ENCODE measurements at places on chromosomes 1 and 21.

- DNase-seq = no peak
Measured at GRCh38 chr1:168977618-168978017, 128.9 kb upstream of the ATP1B1 start.

DNA sequence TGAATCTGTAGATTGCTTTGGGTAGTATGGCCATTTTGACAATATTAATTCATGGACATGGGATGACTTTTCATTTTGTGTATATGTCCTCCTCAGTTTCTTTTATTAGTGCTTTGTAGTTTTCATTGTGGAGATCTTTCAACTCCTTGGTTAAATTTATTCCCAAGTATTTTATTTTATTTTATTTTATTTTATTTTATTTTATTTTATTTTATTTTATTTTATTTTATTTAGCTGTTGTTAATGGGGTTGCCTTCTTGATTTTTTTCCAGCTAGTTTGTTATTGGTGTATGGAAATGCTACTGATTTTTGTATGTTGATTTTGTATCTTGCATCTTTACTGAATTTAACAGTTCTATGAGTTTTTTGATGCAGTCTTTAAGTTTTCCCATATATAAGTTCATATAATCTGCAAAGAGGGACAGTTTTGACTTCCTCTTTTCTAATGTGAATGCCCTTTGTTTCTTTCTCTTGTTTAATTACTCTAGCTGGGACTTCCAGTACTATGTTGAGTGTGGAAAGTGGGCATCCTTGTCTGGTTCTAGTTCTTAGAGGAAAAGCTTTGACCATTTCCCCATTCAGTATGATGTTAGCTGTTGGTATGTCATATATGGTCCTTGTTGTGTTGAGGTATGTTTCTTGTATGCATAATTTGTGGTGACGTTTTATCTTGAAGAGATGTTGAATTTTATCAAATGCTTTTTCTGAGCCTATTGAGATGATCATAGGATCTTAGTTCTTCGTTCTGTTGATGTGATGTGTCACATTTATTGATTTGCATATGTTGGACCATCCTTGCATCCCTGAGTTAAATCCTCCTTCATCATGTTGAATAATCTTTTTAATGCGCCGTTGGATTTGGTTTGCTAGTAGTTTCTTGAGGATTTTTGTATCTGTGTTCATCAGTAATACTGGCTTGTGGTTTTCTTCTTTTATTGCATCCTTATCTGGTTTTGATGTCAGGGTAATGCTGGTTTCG lies 14.3 kb downstream of the CEPT1 start:
- no peak for DNase-seq

DNA sequence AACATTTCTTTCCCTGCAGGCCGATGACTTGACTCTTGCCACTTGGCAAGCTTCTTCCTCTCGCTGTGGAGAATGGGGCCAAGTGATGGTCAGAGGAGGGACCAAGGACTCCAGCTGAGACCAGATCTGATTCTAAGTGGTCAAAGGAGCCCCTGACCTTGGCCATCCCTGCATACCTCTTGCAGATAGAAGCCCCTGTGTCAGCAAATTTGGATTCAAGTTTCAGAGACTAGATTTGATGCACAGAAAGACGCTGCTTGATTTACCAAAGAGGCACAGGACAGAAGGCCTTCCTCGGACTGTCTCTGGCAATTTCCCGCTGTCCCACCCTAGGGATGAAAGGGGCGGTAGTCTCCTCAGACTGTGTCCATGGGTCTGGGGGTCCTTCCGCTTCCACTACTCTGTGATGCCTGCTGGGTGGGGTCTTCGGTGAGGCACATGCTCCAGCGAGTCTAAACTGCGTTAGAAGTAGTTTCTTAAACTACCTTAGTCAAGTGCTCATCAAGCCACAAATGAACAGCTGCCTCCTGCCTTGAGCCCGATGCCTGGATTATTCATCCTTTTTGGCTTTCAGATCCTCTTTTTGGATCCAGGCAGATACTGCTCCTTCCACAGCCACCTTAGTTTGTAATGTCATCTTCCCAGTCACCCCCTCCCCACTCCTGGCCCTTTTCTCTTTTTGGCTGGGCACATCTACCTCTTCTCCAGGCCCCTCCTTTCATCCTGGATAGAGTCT lies 31.8 kb upstream of the RBM15 start:
- DNase-seq = no peak

DNA sequence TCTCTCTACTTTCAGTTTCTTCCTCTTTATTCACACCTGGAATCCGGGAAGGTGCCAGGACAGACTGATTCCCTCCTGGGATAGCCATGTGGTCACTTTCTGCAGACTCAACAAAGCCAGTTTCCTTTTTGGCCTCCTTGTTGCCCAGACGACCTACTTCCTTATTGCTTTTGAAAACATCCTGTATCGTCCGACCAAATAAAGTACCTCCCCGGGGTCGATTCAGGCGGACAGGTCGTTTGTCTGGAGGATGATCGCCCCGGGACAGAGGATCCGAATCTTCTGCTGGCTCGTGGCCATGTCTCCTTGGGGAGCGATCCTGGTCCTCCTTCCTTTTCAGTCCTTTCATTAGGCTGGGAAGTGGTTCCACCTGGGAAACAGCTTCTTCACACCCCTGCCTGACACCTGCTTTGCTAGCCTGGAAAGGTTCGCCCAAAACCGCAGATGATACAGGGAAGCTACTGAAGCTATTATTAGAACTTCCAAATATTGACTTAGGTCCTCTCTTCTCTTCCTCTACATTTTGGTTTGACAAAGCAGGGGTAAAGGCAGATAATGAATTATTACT lies 1.2 kb downstream of the MCM3AP start:
- DNase-seq = no peak

DNA sequence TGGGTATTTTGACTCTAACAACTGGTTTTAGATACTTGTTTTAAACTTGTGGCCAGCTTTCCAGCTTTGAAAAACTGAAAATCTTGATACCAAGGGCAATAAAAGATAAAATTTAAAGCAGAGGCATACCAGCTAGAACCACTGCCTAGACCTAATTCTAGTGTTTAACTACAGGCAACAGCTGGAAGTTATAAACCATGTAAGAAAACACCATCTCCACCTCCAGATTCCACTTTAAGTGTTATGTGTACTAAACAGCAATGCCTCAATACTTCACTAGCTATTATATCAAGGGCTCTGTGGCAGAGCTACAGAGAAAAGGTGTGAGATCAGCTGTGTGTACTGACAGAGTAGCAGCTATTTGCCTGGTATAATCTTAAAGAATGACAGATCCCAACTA lies 69.5 kb downstream of the LPAR3 start:
- no peak for DNase-seq

- no peak for DNase-seq
Measured at GRCh38 chr1:36696261-36696940, 213.7 kb upstream of the CSF3R start.

DNA sequence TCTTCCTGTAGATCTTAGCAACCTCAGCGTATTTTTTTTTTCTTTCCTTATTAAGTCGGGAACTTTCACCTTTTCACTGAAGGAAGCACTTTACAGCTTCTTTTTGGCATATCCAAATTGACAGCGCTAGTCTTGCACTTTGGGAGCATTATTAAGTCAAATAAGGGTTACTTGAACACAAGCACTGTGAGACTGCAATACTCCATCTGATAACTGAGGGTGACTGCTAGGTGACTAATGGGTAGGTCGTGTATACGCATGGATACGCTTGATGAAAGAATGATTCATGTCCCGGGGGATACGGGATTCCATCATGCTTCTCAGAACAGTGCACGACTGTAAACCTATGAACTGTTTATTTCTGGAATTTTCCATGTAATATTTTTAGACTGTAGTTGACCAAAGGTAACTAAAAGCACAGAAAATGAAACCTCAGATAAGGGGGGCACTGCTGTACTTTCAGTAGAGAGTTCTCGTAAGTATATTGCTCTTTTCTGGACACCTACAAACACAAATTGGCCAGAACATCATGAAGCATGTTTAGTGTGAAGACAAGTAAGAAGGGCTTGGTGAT lies 364.7 kb downstream of the SMYD3 start:
- peak; percentile 13 for DNase-seq

GRCh38 chr1:37394574-37395464 lies 79.6 kb upstream of the ZC3H12A start:
- no peak for DNase-seq

- DNase-seq = no peak
Measured at GRCh38 chr1:197314682-197315081, 46.6 kb downstream of the CRB1 start.

DNA sequence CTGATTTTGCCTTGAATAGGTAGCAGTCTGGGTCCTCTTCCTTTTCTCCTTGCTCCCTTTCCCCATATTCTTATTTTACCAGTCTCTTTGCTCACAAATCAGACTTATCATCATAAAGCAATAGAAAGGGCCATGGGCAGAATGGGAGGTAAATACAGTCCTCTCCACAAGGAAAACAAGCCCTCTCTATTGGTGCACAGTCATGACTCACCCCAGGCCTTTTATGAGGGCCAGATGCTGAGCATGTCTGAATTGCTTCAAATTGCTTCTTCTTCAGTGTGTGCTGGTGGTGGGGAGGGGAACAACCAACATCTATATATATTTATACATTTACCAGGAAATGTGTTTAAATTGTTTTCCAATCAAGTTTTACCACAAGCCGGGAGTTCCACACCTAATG lies 75.2 kb downstream of the GFI1 start:
- peak; percentile 50 for DNase-seq

DNA sequence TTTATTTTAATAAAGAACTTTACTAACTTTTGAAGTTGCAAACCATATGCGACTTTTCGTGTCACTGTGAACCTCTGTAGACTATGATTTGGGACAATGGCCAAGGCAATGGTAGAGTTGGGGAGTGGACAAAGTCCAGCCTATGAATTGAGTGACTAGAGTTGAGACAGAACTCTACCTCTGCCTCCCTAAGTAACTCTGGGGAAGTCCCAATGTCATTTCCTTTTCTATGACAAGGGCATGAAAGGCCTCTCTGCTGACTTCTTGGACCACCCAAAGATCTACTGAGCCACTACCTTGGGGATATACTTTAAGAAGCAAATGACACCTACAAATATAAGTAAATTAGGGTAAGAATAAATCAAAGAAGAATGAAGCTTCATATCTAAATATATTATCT lies 19.3 kb downstream of the BEND5 start:
- DNase-seq = no peak

DNA sequence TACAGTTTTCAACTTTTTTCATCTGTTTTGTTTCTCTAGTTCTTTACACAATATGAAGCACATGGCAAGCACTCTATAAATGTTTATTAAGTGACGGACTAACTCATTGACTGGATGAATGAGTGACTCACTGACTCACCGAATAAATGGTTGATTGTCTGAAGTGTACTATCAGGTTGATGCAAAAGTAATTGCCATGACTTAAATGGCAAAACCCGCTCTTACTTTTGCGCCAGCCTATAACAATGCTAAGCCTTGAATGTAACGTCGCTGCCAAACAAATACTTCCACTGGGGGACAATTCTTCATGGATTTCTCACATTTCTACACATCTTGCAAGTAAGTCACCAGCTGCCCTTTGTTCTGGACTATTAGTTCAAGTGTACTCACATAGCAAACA lies 109.0 kb upstream of the KCTD3 start:
- no peak for DNase-seq

DNA sequence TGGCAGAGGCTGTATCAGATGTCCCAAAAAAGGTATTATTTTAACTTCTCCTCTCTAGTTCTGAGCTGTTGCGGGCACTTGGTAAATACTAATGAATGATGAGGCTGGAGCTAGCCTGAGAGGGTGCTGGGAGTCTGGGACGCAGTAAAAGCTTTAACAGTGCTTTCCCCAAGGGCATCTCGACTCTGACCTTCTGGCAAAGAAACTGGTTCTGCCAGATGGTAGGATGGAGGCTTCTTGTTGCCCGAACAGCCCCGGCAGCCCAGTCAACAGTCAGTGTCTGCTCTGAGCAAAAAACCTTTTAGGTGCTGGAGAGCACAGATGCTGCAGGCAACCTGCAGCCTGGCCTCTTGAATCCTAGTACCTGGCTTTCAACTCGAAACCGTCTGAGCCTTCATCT lies 2.5 kb upstream of the PNRC2 start:
- peak; percentile 28 for DNase-seq

DNA sequence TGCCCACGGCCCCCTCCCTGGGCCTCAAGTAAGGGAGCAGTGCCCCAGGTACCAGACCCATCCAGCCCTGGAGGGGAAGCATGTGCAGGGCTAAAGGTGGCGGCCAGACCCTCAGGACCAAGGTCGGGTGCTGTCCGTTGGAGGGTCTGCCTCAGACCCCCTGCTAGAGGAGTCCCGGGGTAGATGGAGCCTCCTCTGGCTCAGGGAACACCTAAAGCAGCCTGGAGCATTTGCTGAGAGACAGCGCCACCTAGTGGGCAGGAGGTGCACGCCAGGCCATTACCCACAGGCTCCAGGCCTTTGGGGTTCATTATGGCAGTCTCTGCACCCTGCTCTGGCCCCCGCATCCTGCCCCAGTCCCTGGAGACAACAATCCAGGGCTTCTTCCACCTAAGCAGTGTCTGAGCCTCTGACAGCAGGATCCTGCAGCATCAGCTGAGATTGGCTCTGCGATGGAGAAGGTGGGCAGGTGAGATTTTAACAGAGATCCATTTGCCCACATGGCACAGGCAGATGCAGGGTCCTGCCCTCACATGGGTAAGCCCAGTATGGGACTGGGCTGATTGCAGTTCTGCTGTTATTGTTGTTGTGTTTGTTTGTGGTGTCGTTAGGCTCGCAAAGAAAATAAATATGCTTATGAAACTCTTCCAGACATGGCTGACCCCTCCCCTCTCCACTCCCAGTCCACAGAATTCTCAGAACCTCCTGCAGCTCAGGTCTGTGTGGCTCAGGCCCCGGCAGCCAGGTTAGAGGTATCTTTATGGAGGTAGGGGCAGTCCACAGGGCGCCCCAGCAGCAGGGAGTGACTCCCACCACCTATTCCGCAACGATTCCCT lies 42.4 kb downstream of the CTNNBIP1 start:
- peak; percentile 86 for DNase-seq

GRCh38 chr1:193335806-193336428 lies 149.5 kb upstream of the B3GALT2 start:
- DNase-seq = no peak

DNA sequence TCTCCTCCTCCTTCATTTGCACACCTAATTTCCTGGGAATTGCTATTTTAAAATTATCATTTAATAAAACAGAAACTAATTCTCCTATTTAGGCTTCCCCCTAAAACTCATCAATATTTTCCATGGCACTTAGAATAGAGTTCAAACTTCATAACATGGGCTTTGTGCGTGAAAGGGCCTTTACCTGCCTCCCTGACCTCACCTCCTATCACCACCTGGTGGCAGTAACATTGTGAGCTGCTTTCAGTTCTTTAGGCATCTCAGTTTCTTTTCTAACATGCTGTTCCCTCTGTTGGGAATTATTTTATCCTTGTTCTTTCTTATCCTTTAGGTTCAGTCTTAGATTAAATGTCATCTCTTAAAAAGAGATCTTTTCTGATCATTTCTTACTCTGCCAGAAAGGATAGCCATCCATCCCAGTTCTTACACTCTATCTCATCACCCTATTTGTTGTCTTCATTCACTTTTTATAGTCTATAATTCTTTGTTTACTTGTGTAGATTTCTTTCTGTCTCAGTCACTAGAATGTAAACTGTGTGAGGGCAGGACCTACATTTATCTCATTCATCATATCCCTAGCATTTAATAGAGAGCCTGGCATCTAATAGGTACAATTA lies 133.8 kb upstream of the KIAA1614 start:
- DNase-seq = peak; percentile 27
